ENCODE measurements at places on chromosomes 11 and 22. TPM values are rescaled to one million over a fixed set of nuclear protein-coding genes. Genes with fewer than 3 reads are reported as not detected.

DNA sequence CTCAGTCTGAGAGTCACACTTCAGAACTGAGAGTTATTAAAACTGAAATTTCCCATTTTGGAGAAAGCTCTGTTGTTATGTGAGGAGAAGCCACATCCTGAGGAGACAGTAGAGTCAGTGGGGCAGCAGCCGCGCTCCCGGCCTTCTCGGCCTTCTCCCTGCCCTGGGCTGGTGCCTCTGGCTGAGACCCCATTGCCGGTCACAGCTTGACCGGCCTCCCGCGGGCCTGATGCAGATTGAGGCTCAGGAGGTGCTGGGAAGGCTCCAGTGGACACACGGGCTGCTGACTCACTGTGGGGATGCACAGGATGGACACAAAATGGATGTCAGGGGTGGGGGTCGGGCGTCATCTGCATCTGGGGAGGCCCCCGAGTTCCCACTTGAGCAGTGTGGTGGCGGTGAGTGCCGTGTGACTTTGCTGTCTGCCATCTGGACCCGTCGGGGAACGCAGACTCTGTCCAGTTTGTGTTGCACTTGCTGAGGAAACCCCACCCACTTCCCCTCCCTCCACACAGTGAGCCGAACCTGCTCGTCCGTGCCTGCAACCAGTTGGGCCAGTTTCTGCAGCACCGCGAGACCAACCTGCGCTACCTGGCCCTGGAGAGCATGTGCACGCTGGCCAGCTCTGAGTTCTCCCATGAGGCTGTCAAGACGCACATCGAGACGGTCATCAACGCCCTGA is 50.1 kb downstream of the MUC6 start:
- no peak for DNase-seq

LRP4 gene
- not detected for total RNA-seq

DNA sequence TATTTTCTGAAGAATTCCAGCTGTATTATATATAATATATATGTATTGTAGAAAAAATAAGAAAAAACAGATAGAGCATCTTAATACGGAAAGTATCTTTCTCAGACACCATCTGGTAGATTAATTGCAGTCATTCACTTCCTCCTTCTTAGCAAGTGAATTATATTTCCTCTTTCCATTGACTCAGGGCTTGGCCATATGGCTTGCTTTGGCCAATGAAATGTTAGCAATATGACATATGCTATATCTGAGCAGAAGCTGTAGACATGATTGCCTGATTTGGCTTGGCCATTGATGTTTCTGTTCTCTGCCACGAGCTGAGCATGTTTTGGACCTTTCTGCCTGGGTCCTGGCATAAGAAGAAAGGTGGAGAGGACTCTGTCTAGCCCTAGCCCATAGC is 34.4 kb upstream of the ZBED5 start:
- no peak for DNase-seq

DNA sequence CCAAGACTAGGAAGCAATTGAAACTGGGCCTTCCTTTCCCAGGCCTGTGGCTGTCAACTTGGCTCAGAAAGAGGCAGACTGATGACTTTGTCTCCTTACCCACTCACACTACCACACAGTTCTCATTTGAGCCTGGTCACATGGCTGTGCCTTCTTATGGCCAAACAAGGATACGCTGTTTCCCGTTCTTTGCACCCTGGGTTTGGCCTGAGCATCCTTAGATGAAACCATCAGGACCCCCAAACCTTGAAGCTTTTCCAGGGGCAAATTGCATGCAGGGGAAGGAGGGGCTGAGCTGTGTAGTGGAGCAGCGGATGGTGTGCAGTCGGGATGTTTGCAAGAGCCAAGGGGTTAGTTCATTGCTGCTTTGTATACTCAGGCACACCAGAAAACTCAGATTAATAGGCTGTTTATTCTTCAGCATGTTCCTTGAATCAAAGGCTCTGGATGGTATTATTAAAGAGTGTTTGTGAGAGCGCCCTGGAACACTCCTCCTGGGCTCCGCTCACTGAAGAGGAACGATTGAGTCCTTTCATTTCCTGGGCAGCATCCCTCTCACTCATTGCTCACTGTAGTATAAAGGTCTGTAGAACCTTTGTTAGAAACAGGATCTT is 69.8 kb downstream of the ARFGAP2 start:
- no peak for DNase-seq

PRR5 gene
- total RNA-seq, result 29.0 TPM

TCP11L1 gene
- total RNA-seq, result 9.8 TPM

GRCh38 chr11:99015634-99016454 is 4.9 kb upstream of the CNTN5 start:
- no peak for DNase-seq
